Colonic mucosa (tissue), 4 donors: ENCODE measurements at places on chromosomes 16 and 17.

DNA sequence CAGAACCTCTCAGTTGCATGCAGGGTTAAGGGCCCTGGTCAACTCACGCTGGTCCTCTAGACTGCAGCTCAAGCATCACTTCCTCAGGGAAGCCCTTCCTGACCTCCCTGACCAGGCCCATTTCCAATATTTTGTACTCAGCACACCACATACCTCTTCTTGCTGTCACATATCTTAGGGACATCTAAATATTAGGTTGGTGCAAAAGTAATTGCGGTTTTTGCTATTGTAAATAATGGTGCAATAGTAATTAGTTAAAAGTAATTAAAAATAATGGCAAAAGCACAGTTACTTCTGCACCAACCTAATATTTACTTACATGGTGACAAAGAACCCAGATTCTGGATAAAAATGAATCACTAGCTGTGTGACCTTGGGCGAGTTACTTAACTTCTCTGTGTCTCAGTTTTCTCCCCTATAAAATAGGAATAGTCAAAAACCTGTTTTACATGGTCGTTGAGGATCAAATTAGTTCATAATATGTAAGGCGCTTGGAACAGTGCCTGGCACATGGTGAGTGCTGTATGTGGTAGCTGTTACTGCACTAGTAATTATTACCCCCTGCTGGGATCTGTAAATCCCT lies 177.4 kb downstream of the PRKCB start:
- DNase-seq, result no peak

DNA sequence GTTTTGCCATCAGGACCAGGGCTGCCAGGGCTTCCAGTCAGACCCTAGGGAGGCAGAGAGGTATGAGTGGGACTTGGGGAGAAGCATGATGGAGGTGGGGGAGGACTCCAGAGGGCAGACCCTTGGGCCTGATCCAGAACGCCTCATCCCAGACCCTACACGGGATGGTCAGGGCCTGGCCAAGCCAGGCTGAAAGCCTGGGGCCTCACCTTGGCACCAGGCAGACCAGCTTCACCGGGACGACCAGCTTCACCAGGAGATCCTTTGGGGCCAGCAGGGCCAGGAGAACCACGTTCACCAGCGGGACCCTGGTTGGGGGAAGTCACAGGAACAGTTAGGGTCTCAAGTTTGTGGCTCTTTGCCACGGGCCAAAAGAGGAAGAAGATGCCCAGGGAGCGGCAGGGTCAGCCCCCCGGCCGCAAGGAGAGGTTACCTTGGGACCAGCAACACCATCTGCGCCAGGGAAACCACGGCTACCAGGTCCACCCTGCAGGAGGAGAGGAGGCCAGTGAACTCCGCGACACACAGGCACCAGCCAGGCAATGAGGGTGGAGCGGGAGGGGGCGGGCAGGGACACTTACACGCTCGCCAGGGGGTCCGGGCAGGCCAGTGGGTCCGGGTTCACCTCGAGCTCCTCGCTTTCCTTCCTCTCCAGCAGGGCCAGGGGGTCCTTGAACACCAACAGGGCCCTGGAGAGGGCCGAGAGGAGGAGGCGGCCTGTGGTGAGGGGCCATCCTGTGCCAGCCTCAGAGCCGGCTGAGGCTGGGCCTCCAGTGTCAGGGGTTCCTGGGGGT lies 7.1 kb downstream of the COL1A1 start:
- no peak for DNase-seq

GRCh38 chr17:57266902-57267311 lies 10.6 kb downstream of the MSI2 start:
- no peak for DNase-seq

- DNase-seq, result no peak
Observed at GRCh38 chr17:82108038-82108437, 10.0 kb upstream of the FASN start.

- DNase-seq, result peak; percentile 18
Observed at GRCh38 chr17:54899721-54900456, 763 bp upstream of the TOM1L1 start.
